ENCODE measurements at places on chromosomes 12 and 14.

DNA sequence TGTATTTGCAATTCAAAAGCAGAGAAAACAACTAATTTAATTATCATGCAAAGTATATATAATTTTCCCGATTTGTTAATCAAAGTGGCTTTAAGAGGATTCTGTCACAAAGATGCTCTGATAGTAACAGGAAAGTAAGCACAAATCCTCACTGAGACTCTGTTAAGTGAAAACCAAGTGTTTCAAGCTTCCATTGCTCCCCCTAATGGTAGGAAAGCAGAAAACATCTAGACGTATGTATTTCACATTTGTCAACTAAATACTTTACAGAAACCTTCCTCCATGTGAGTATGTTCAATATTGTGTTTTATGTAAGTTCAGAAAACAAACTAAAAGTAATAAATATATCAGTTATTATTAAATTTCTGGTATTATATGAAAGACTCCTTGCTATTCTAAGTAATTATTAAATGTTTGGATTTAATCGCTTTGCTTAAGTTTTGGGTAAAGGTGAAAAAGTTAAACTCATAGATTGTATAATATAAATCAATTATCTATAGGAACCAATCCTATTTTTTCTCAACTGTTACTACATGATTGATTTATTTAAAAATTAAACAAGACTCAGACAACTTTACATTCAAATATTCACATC lies 1.5 kb upstream of the NTS start:
- no peak for DNase-seq

GRCh38 chr12:122155705-122156104 lies 18.3 kb downstream of the IL31 start:
- DNase-seq: no peak

- no peak for DNase-seq
Observed at GRCh38 chr14:91996948-91997371, 42.9 kb downstream of the TRIP11 start.

DNA sequence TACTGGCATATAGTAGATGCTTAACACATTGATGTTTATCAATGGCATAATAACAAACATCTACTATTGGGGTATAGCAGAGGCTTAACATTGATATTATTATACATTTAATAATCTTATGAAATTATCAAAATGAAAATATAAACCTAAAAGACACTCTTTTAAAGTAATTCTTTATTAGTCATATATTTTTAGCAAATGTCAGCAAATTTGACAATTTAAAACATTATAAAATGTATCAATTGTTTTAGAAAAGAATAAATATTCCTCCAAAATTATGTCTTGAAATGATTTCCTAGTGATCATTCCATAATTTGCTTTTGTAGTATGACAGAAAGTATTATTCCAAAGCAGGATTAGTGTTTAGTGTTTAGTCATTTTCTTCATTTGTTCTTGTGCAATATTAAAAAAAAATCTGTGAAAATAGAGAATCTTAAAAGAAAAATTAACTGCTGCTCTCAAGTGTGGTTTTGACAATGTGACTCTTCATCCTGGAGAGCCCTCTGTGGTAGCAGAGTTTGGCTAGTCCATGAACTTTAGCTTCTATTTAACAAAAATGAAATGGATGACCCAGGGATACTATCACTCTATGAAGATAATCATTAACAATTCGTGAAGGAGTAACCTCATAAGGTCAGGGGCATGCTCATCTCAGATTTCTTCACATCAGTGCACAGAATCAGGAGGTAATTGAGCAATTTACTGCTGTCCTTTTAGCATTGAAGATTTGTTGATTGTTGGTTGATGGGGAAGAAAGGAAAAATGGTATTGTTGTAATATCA lies 1018.5 kb downstream of the LRFN5 start:
- DNase-seq: no peak

- DNase-seq: no peak
Observed at GRCh38 chr12:71655495-71655894, 8.2 kb downstream of the ZFC3H1 start.

GRCh38 chr12:82299319-82300025 lies 58.7 kb downstream of the CCDC59 start:
- DNase-seq: no peak

DNA sequence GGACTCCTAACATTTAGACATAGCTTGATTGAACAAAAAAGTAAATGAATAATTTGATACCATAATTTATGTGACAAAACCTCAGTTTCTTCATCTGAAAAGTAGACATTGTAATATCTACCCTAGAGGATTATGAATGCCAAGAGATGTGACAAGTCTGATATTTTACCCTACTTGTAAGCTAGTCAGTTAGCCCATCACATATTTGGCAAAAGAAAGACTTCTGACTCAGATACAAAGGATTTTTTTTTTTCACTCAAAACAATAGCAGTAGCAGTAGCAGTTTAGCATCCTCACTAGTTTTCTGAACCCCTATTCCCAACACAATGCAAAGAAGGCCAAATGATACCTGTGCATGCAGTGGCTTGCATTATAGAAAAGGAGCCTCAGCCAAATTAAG lies 377.3 kb upstream of the E2F7 start:
- no peak for DNase-seq

GRCh38 chr14:41549282-41549681 lies 57.4 kb upstream of the LRFN5 start:
- DNase-seq: no peak

GRCh38 chr12:124442772-124443445 lies 124.5 kb downstream of the NCOR2 start:
- DNase-seq: no peak

GRCh38 chr12:131456301-131457027 lies 254.4 kb upstream of the SFSWAP start:
- no peak for DNase-seq

DNA sequence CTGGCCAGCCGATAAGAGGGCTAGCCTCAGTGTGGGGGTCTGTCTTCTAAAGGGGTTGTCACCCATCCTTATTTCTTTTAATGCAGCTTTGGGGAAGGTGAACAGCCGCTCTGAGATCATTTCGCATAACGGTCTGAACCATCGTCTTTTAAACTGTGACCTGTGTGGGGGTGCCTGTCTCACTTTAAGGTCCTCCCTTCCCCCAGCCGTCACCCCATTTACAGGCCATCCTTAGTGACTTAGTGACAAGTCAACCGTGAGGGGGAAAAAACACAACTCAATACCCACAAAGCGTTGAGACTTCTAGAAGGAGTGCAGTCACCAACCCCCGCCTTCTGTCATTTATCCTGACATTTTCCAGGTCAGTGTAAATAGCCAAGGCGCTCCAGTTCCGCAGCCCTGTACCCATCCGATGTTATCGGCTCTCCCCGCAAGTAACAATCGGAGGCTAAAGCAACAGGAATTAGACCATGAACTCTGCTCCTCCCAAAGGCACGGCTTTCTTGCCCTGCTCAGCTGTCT lies 505 bp upstream of the DENND5B start:
- DNase-seq: no peak

- no peak for DNase-seq
Observed at GRCh38 chr12:129393357-129393937, 510.4 kb downstream of the TMEM132D start.

- no peak for DNase-seq
Observed at GRCh38 chr12:94872971-94873733, 130.3 kb downstream of the NDUFA12 start.

DNA sequence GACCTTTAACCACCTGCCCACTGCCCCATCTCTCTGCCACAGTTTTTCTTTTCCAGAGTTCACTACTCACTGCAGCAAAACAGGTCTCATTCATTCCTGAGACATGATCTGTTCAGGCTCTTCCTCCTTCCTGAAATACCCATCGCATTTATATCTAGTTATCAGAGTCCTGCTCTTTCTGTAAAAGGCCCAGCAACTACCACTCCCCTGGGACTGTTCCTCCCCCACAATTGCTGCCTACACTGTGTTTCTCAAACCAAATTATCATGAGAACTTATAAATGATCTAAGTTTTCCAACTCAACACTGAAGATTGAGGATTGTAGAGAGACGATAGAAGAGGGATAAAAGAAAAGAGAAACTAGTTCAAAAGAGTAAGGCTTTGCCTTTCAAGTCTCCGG lies 40.8 kb upstream of the EPS8 start:
- no peak for DNase-seq

- no peak for DNase-seq
Observed at GRCh38 chr12:93723568-93723930, 46.4 kb downstream of the CRADD start.

- no peak for DNase-seq
Observed at GRCh38 chr12:2797721-2798418, 3.1 kb downstream of the FKBP4 start.

Data from stimulated activated CD8-positive, alpha-beta memory T cell treated with anti-CD3 and anti-CD28 coated beads, Interleukin-15, amount 100 ng/mL, for 1 hour (primary cell).